Ecto neural progenitor cell (in vitro differentiated cells): ENCODE measurements at places on chromosomes 5 and 9.
A peak's percentile ranks its signal among the peaks of the same experiment; 100 is the strongest.

GRCh38 chr9:107914151-107914550 lies 424.6 kb upstream of the KLF4 start:
- DNase-seq: no peak

DNA sequence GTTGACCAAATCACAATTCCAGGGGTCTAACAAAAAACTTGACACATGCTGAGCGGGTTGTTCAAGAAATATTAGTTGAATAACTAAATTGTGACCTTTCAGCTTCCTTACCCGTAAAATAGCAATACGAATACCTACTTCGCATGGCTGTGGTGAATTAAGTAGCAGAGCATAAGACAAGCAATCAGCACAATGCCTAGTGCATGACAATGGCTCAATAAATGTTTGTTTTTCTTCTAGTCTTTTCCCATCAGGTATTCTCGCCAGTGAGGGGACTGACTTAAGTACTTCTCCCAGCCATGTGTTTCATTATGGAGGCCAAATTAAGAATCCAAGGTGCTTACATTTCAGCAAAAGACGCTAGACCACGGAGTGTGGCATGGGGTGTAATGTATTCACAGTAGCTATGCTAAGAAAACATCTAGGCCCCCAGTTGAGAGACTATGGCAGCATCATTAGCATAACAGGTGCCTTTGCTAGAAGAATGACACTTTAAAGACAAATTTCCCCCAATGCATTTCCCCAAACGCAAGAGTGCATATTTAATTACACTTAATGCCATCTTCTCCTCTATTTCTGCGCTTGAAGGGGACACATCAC lies 145.9 kb downstream of the ASTN2 start:
- DNase-seq: no peak

- DNase-seq: no peak
Measured at GRCh38 chr9:14096258-14096922, 217.6 kb downstream of the NFIB start.

GRCh38 chr9:8156346-8156745 lies 356.8 kb upstream of the DMAC1 start:
- DNase-seq: no peak

GRCh38 chr9:37325778-37326177 lies 96.7 kb upstream of the GRHPR start:
- no peak for DNase-seq

DNA sequence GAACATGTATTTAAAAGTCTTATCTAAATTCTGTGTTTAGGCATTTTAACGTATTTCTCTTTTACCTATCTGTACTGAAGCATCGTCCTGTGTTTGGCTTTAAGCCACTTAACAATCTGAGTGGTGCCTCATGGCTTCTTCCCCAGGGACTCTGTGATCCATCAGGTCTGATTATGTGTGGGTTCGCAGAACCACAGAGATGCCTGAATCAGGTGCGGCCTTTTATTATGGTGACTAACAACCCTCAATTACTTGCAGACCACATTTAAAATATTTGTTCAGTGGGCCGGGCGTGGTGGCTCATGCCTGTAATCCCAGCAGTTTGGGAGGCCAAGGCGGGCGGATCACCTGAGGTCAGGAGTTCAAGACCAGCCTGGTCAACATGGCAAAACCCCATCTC lies 39.6 kb upstream of the SAP30L start:
- DNase-seq: no peak

GRCh38 chr5:157611571-157612476 lies 36.2 kb upstream of the ADAM19 start:
- no peak for DNase-seq

DNA sequence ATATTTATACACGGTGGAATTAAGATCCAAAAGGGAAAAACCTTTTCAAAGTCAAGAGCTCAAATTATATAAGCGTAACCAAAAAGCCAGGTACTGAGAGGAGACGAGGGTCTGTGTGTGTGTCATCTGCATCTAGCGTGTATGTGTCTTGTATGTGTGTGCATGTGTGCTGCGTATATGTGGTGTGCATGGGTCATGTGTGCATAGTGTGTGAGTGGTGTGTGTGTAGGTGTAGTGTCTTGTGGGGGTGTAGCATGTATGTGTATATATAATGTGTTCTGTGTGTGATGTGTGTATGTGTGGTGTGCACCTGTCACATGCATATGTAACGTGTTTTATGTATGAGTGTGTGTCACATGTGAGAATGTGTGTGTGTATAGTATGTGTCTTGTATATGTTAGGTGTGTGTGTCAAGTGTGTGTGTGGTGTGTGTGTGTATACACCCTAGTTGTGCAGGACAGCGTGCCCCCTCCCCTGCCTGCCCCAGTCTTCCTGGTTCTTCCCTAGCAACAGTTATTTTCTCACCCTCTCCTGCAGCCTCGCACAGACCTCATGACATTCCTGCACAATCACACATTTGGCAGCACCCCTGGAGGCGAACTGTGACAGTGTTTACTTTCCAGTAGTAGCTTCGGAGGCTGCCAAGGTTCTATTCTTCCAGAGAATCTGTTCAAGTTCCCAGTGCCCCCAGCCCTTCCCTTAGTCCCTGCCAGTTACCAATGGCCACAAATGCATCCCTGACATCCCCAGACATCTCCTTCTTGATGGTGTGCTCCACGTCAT lies 27.1 kb upstream of the TNIP1 start:
- no peak for DNase-seq

DNA sequence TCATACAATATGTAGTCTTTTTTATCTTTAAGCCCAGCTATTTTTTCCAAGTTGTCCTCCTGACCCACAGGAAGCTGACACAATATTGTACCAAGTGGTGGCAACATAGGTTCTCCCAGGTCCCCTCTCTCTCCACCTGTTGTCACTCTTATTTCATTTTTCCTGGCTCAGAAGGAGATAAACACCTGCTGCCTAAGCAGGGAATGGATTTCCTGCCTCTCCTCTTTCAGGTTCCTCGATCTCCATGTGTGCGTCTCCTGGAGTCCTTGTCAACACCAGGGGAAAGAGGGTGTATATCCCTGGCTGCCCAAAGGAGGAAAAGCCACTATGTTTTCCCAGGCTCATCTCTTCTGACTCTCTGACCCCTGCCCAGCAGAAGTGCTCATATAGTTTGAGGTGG lies 81.8 kb upstream of the KLF9 start:
- DNase-seq: no peak

- no peak for DNase-seq
Measured at GRCh38 chr5:129857116-129857515, 47.1 kb upstream of the CHSY3 start.

DNA sequence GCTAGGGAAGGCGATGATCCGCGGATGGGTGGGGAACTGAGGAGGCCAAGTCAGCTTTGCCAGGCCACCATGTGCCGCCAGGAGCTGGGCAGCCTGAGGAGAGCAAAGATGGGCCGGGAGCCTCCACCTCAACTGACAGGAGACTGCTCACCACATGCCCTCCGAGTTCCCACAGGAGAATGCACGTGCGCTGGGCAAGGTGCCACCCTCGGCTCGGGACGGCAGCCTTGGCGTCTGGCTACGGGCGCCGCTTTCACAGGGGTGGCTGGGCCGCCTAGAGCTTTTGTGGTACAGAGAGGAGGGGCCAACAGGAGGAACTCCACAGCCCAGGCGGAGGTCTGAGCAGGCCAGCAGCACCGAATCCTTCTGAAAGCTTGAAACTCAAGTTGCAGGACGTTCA lies 5.3 kb upstream of the TBC1D9B start:
- DNase-seq: no peak

DNA sequence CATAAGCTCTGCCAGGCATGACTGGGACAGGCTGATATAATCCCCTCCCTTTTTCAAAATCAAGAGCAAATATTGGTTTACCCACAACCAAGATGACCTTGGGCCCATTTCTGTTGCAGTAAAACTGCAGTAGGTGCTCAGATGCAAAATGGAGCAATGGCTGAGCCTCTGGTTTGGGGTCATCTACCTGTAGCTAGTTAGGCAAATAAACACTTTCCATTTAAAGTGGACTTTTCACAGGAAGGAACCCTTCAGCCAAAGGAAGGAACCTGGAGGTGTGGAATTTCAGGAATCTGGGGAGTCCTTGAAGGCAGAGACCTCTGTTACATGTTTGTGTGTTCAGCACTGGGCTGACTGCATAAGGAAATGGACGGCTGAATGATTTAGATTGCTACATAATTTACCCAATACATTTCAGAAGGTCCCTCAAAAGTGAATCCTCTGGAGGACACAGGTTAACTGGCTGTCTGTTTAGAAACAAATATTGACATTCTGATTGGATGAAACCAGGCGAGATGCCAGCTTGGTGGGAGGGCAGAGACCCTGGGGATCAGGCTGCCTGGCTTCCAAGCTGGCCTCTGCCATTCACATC lies 170.1 kb upstream of the ZNF618 start:
- DNase-seq: no peak

DNA sequence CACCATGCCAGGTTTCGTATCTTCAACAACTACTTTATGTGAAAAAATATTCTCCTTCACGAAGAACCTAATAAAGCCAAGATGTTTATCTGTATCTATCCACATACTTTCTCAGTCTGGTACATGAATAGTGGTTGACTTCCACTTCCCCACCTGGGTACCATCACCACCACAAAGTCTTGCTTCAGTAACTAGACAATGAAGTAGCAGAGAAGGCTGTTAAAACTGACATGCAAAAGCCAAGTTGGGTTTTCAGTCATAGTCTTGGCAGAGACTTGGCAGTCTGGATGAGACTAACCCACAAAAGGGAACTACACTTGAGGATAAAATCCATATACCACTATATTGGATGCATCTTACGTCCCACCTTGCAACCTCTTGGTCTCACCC lies 5.0 kb downstream of the P4HA2 start:
- no peak for DNase-seq

DNA sequence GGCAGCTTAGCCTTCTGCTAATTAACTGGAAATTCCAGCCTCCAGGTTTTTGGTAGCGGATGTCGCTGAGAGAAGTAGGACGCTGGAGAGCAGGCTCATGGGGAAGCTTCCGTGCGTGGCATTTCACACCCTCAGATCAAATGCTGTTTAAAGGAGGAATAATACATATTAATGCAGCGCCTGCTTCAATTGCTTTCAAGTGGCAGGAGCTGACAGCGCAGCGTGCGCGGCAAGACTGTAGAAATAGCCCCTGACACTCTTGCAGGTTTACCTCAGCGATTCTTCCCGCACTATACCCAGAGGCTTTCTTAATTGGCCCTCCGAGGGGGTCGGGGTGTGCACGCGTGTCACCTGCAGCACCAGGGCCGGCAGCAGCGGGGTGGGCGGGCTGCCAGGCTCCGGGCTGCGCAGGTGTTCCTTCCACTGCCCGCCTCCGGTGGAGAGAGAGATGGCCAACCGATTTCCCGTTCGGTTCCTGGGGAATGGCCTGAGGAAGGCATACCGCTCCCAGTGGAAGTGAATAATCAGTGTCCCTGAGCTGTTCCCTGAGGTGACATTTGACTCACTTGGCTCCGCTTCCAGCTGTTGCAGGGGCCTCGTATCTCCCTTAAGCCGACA lies 427.9 kb downstream of the KCTD16 start:
- no peak for DNase-seq

GRCh38 chr9:5025416-5025815 lies 40.3 kb downstream of the JAK2 start:
- DNase-seq: no peak

GRCh38 chr9:95268681-95269080 lies 48.8 kb downstream of the FANCC start:
- no peak for DNase-seq

DNA sequence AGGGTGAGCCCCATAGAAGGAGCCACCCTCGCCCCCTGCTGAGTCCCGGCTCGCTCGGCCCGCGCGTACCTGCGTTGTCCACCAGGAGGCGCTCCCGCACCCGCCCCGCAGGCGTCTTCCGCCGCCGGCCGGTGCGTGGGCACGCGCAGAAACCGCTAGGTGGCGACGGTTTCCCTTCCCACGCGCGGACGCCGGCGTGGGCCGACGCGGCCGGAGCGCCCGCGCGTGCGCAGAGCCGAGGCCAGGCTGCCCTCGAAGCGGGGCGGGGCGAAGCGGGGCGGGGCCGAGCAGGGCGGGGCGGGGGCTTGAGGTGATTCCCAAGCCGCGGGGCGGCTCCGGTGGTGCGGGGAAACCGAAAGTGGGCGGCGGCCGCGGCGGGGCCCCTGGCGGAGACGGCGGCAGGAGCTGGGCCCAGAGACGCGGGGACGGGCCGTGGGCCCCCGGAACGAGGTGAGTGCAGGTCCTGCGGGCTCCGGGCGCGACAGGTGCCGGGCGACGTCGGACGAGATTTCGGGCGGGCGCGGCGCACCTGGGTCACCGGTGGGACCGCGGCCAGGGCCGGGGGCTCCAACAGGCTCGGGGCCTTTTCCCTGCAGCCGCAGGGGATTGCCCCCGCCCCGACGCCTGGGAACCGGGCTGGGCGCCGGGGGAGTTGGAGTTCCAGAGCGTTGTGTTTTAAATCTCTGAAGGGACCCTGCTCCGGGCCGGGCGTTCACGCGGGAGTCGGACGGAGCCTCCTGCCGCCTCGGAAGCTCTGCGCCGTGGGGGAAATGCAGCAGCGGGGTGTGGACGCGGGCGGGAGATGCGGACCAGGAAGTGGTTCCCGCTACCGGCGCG lies at the start of gene TDRD7:
TDRD7 (plus strand) TSS at position 308 of the 837 bp plus-strand sequence. CDS start 16,370 bp downstream, outside the sequence.
- DNase-seq: peak; percentile 87

DNA sequence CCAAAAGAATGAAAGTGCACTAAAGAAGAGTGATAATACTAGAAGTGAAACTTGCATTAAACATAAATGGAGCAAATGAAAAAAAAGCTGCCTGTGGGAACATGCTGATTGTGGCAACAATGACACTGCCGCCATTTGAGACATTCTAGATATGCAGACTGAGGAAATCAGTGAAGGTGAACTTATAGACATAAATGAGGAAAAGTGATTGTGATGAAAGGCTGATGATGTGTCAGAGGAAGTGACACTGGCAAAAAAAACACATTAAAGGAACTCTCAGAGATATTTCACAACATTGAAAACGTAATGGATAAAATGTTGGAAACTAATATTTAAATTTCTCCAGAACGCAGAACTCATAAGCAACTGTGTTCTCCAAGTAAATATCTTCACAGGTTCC lies 1.2 kb downstream of the ERCC8 start:
- DNase-seq: no peak

- no peak for DNase-seq
Measured at GRCh38 chr9:129173296-129174101, 4.6 kb downstream of the IER5L start.

DNA sequence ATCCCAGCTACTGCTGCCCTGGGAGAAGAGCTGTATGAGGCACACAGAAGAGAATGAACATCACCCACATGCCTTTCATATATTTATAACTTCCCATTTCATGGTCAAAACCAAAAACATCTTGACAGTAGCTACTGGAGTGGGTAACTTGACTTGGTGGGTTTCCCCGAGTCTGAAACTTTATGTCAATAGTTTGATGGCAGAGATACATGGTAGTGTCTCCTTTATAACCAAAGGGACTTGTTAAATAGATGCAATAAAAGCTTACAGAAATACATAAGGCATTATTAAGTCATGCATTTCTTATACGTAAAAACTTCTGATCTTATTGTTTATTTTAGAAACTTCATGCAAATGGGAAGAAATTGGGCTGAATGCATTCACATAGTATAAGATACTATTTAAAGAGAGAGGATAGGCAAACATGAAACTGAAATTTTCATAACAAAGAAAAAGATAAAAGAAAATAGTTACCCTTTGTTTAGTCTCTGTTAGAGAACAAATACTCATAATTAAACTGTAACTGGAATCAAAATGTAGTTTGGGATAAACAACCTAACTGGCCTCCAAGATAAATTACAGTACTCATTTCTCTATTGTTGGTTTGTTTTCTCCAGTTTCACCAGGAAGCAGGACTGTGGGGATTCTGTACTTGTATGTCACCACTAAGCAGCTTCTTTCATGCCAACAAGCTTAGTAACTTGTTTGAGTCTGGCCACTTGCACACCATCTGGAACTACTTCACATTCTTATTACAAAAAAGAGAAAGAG lies 459.3 kb upstream of the MEF2C start:
- no peak for DNase-seq

GRCh38 chr5:77791926-77792325 lies 15.8 kb upstream of the TBCA start:
- DNase-seq: no peak
